Umbilical cord (tissue), 2 donors: ENCODE measurements at places on chromosomes 5 and 9.
A peak's percentile ranks its signal among the peaks of the same experiment; 100 is the strongest.

DNA sequence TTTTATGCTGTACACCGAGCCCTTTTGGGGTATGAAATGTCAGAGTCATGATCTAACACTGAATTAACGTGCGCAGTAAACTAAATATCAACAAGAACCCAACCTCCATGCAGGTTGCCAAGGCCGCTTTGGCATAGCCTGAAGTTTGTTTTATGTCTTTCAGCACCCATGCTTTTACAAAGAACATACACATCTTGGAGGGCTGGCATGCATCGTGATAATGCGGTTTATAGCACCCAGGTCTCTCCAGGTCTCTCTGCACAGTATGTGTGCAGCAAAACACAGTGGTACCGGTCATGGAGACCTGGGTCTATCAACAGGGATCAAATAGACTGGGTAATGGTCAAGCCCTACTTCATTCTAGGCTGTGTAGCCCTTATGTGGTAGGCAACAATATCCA is 11.8 kb downstream of the NPR3 start:
- no peak for DNase-seq

GRCh38 chr5:154519359-154519758 is 41.3 kb upstream of the HAND1 start:
- no peak for DNase-seq

DNA sequence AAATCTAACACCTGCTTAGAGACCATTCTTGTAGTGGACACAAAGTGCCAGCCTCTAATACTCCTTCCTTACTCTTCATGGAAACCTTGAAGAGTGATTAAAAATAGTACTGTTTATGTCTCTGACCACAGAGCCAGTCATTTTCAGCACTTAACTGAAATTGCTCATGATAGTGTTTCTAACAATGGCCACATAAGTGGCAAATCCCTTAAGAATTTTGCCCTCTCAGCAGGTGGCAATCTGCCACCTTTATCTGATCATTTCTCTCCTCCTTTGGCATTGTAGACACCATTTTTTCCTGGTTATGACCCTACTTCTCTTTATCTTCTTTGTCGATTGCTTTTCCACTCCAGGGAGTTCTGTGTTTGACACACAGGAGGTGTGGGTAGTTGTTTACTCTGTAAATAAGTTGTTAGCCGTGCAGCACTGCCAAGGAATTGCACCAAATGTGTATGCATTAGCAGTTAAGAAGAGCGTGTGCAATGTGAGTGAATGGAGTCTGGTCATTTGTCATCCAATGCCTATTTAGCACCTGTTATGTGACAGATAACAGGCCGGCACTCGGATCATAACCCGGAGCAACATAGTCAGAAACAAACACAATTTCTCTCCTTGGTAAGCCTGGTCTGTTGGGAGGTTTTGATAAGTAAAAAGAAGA is 36.8 kb upstream of the STARD4 start:
- DNase-seq = no peak

GRCh38 chr9:16010221-16010620 is 457.4 kb downstream of the CCDC171 start:
- peak; percentile 17 for DNase-seq

- DNase-seq = no peak
These were observed 356.1 kb upstream of the KIF2A start for GRCh38 chr5:61949679-61950435.

GRCh38 chr5:105952875-105953274 is 1717.9 kb downstream of the EFNA5 start:
- no peak for DNase-seq
